ENCODE measurements at places on chromosomes 1 and 21.

GRCh38 chr1:119924948-119925898 is 28.9 kb upstream of the ADAM30 start:
- no peak for DNase-seq

DNA sequence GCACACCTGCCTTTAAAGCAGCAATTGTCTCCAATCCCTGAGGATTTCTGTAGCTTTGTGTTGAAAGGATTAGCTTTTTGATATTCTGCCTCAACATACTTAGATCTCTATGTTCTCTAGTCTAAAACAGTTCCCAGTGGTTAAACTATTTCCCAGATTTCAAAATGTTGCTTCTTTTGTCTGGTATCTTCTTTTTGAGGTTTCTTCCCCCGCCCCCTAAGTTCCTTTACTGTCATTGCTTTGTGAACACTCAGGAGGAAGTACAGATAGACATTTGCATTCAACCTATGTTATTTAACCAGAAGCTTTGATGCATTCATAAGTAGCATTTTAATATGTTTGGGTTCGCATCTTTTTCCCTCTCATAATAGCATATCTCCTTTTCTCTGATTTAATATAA is 33.5 kb downstream of the CYYR1 start:
- DNase-seq, result no peak

GRCh38 chr21:42532466-42533181 is 19.0 kb downstream of the SLC37A1 start:
- DNase-seq, result peak; percentile 59

DNA sequence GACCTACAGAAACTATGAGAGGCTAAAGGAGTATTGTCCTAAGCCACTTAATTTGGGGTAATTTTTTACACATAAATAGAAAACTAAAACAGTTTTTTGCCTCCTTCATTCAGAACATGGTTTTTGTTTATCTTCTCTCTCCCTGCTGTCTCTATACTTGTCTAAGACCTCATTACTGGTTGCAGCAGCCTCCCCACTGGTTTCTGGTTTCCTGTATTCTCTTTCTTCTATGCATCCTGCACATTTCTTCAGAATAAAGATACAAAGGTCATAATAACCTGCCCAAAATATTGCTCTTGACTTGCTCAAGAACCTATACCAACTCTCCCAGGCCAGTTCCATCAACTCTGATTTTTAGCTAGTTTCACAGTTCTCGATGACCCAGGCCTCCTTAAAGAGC is 19.8 kb upstream of the BOLA1 start:
- DNase-seq, result no peak

GRCh38 chr1:235784950-235785349 is 81.8 kb downstream of the LYST start:
- no peak for DNase-seq

GRCh38 chr1:159562680-159563079 is 24.9 kb upstream of the APCS start:
- no peak for DNase-seq

DNA sequence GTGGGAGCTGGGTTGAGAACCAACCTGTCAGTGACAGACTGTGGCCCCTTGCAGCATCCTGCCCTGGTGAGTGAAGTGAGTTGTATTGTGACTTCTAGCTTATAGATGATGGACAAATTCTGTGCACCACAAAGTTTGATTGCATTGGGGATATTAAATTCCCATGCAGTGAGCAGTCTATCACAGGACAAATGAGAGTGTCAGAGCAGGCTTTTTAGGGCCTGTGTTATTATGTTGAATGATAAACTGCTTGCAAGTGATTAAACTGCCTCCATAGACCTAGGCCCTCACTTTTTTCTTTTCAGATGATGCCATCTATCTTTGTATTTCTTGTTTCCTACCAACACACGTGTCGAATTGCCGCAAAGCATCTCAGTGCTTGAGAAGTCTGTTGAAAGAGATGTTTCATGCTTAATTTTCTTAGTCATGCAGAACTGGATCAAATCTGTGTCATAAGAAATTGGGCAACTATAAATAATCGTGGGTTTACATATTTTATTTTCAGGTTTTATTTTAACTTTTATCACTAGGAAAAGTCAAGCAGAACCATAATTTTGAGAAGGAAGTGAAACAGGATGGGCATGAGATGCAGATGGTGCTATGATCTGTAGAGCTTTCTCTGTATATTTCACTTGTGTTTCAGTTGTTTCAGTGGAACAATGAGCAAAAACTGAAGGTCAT is 199.2 kb downstream of the S1PR1 start:
- no peak for DNase-seq

DNA sequence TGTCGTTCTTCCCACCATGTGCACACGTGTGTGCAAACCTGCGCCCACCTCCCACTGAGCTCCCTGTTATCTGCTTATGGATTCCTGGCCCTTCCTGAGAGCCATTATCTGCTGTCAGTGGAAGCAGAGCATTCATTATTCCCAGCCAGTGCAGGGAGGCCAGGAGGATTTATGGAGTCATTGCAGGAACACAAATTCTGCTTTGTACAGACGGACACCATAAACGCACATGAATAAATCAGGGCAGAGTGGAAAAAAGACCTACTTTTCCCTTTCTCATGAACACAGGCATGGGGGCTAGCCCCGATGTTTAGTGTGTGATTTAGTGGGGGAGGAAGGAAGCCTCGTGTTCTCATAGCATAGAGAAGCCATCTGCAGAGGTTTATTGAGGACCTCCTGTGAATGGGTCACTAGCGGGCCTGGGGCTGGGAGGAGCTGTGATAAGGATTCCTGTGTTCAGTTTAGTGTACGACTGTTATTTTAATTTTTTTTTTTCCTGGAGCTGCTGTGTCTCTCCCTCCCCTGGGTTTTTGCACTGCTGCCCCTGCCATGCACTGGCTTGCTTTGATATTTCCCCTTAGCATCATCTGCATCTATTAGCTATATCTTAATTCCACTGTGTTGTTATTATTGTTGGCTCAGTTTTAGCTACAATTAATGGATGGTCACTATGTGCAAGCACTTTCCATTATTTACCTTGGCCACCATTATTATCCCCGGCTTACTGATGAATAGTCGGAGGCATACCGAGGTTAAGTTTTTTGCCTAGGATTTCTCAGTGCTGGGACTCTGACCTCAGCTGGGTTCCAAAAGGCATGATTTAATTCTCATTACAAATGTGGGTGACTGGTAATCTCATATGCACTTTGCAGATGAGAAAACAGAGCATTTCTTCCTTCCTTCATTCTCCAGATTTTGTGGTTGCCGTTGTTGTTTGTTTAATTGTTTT is 33.0 kb downstream of the HUNK start:
- no peak for DNase-seq

All from small intestine (tissue), 16 donors.